Right renal pelvis (tissue), 4 donors: ENCODE measurements at places on chromosomes 1 and 21. TPM values are rescaled to one million over a fixed set of nuclear protein-coding genes. Genes with fewer than 3 reads are reported as not detected.

DNA sequence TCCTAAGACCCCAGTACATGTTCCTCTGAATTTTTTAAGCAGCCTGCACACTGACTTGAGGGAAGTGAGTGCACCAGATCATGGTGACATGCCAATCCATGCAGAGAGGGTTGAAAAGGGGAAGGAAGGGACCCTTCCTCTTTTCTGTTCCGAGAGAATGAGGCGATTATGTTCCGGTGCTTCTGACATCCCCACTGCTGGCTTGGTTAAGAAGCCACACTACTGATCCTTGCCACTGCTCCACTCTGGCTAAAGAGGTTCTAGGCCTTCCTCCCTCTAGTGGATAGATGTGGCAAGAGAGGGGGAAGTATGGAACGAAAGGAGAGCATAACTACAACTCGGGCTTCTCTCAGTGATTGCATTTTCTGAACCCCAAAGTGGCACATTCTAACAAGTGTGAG, 1.8 kb upstream of the CYB5R1 start:
- DNase-seq = no peak

DNA sequence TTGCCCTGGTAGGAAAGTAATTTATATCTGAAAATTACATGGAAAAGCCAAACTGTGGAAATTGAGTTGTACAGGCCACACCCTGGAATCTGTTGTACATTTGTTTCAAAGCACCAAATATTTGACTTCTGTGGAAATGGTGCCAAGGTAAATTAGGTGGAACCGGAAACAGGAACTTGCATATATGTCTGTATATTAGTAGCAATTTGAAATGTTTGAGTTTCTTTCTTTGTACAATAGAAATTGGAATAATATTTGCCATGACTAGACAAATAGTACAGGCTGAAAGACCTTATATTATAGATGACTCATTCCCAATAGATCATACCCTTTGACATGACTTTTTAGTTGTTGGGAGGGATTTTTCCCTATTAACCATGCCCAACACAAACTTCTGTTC, 10.5 kb upstream of the TAF1A start:
- no peak for DNase-seq

- DNase-seq = no peak
Measured at GRCh38 chr1:88488237-88488636, 195.8 kb upstream of the PKN2 start.

DNA sequence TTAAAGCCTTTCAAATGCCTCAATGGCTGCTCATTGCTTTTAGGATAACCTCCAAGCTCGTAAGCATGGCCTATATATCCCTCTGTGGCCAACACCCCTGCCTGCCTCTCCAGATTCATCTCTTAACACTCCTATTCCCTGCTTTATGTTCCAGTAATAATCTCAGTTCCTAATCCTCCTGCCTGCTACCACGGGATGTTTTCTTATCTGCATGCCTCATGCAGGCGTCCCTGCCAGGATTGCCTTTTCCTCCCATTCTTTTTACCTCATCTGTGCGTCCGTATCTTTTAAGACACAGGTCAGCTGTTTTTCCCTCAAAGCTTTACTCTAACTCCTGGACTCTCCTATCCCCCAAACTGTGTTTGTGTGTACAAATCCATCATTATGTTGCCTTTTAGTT, 36.1 kb downstream of the ZBTB40 start:
- no peak for DNase-seq

- no peak for DNase-seq
Measured at GRCh38 chr1:205944525-205944924, 1.3 kb upstream of the SLC26A9 start.

The RTCA gene
- 33.2 TPM for polyA plus RNA-seq

The KIAA0040 gene
- polyA plus RNA-seq = 19.4 TPM
